ENCODE measurements at places on chromosomes 16 and 17.

DNA sequence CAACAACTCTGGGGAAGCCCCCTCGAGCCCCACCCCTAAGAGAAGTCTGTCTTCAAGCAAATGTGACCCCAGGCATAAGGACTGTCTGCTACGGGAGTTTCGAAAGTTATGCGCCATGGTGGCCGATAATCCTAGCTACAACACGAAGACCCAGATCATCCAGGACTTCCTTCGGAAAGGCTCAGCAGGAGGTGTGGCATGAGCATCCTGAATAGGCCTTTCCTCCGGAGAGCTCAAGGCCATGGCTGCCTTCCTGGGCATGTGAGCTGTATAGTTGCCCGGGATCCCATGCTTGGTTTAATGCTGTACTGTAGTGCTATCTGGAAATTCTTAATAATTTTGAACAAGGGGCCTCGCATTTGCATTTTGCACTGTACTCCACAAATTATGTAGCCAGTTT lies 9.2 kb downstream of the LIG3 start:
- DNase-seq: no peak

DNA sequence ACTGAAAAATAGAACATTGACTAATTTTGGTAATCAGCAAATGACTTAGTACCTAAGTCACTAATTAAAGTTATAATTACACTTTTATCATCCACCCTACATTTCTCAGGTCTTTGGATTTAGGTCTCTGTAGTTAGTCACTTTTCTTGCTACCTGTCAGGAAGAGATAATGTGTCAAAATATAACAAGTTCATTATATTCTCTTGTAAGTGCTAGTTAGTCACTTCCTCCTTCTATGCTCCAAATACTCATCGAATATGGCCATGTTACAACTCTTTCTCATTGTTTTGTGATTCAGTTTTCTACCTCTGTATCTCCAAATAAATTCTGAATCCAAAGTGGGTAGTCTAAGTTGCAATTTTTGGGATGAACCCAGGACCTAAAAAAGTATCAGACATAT lies 163.5 kb upstream of the KIF2B start:
- DNase-seq: no peak

DNA sequence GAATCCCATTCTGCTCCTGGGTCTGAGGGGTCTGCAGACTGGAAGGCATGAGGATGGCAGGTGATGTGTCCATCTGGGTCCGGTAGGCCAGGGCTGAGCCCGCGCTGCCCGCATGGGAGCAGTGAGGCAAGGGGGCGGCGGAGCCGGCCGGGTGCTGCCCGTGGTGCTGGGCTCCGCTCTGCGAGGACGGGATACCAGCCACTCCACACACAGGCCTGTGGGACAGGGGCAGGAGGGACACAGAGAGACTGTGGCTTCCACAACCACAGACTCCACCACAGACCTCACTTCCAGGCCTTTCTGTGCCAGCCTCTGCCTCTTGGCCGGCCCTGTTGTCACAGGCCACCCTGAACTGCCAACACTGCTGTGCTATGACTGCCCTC lies 25.4 kb downstream of the MAP1LC3B start:
- DNase-seq: no peak

DNA sequence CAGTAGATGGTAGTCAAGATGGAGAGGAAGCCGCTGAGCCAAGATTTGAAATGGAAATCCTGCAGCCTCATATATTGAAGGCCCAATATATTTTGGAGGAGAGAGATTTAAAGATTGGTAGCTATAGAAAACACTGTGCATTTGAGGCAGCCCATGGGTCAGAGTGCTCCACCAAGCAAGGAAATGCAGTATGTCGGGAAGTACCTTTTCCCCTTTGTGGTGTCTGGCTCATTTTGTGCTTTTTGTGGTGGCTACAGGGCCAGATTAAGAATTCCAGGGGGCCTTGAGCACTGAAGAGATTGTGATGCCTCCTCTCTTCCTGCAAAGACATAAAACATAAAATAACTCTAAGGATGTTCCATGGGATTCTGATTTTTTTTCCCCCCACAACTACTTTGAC lies 39.6 kb downstream of the CDRT15 start:
- DNase-seq: no peak

DNA sequence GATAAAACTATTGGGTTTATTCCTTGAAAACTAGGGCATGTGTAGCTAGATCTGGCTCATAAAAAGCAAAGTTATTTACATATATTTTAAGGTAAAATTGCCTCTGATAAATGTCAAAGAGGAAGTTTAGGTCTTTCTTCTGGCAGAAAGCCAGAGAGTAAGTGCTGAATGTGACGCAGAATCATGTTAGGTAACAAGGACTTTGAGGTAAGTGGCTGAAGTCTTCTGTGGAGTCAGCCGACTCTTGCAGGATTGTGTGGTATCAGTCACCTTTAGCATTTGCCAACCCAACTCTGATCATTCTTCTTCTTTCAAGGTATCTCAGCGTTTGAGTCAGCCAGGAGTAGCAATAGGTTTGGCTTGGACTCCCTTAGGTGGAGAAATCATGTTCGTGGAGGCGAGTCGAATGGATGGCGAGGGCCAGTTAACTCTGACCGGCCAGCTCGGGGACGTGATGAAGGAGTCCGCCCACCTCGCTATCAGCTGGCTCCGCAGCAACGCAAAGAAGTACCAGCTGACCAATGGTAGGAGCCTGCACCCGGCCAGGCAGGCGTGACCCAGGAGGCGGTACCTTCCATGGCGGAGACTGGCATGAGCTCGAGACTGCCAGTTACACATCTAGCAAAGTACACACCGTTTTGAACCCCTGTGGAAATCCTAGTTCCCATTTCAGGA lies 37.9 kb downstream of the SIAH1 start:
- no peak for DNase-seq

- no peak for DNase-seq
Observed at GRCh38 chr16:57041182-57042156, 50.9 kb upstream of the CPNE2 start.

DNA sequence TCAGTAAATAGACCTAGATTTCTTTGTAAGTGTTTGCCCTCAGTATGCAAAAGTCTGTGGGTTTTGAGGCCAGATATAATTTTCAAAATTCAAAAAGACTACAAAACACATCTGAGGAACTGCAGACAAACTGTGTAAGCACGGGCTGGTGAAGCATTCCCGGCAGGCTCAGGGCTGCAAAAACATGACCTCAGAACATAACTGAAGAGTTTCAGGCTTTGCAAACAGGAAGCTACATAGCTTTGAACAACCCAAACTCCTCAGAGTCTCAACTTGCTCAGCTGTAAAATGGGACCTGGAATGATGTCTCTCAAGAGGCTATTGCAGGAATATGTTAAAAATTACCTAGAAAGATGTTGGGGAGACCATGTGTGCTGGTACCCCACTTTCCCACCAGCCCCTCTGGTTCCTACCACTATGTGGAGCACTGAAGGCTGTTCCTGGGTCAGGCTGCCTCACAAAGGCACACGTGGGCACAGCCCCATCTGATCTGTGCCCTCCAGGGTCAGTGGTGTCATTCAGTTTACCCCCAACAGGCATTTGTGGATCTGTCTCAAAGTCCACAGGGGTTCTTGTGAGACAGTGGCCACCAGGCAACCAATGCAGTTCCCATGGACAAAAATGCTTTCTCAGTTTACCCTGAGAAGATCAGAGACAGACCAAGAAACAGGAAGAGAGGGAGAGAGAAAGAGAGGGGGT lies 72.9 kb downstream of the CREBBP start:
- no peak for DNase-seq

- DNase-seq: no peak
Observed at GRCh38 chr16:86110134-86110533, 211.2 kb downstream of the IRF8 start.

DNA sequence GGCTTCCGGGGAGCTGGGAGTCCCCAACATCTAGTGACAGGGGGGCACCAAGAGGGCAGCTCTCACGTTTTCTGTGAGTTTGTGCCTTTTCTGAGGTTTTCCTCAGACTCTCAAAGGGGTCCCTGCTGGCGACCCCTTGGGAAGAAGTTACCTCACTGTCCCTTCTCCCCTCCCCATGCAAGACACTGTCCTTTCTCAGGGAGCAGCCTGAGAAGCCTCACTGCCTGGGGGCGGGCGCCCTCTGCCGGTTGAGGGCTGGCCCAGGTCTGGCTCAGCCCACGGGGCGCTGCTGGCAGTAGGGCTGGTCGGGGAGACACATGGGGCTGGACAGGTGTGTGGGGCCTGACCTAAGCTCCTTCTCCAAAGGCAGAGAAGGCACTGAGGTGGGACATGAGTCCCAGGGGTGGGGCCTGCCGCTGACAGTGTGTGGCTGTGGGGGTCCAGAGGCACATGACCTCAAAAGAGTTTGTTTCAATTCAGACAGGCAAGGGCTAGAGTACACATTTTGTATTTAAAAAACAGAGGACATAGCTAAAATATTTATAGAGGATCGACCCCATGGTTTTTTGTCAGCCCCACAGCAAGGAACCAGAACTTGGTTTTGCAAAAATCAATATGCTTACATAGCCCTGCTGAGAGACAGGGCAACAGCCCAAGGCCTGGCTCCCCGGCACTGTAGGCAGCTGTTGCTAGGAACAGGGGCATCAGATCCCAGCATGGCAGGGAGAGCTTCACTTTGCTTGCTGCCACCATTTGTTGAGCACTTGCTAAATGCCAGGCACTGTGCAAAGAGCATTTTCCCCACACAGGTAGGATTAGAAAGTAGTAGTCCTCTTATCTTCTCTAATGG lies 18.5 kb upstream of the ALDH3A1 start:
- DNase-seq: peak; percentile 93

DNA sequence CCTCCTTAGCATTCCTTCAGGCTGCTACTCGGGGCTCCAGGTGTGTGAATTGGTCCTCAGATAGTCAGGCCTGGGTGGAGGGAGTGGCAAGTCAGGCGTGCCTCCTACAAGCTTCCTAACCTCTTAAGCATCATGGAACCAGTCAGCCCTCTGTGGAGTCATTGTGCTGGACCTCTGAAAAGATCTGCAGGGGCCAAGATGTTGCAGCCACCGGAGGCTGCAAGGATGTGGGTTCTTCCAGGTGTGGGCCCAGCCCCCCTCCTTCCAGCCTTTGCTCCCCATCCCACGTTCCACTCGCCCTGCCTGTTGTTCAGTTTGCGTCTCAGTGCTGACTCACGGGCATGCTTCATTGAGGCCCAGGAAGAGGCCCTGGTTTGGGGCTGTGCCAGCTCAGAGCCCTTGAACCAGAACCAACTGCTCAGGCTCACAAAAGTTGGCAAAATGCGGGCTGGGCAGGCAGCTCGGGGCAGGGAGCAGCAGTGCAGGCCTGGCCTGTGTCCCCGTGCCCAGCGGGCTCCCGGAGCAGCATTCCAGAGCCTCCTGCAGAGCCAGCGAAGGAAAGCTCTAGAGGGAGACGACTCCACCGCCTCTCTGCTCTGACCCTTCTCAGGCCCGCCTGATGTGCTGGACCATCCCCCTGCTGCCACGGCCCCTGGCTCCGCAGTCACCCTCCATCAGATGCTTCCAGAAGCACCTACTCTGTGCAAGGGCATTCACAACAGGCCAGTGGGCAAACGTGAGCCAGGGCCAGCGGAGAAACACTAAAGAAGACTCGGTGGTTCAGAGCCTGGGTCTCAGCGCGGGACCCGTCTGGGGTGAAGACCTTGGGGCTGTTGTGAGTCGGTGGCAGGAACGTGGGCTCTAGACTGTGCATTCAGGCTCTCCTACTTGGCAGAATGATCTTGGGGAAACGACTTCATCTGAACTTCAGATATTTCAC lies 7.5 kb downstream of the LDHD start:
- DNase-seq: peak; percentile 89

GRCh38 chr16:26442321-26442720 lies 624.4 kb upstream of the C16orf82 start:
- DNase-seq: no peak

DNA sequence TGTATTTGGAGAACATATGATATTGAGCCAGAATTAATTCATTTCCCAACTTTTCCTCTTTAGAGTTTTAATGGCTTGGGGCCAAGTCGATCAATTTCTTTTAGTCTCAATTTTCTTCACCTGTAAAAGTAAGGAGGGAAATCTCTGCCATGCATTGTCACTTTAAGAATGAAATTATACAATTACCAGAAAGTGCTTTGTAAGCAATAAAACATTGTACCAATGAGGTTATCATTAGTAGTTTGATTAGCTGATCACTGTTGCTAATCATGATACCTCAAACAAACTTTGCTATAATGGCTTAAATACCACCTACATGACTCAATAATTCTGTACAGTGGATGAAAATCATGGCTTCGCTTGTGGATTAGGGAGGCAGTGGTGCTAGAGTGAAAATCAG lies 1525.8 kb upstream of the GOT2 start:
- no peak for DNase-seq

DNA sequence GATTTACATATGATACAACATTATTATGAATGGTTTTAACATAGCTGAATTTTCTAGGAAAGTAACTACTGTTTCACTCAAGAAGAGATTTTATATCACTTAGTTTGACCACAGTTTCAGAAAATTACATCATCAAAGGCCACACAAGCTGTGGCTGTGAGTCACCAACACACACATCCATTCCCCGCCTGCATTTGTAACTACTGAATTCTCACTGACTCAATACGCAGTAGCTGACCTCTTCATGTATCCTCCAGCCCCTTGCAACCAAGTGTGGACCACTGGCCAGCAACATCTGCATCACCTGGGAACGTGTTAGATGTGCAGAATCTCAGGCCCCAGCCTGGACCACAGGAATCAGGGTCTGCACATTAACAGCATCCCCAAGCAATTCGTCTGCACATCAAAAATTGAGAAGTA lies 197.6 kb downstream of the XYLT1 start:
- DNase-seq: peak; percentile 16

DNA sequence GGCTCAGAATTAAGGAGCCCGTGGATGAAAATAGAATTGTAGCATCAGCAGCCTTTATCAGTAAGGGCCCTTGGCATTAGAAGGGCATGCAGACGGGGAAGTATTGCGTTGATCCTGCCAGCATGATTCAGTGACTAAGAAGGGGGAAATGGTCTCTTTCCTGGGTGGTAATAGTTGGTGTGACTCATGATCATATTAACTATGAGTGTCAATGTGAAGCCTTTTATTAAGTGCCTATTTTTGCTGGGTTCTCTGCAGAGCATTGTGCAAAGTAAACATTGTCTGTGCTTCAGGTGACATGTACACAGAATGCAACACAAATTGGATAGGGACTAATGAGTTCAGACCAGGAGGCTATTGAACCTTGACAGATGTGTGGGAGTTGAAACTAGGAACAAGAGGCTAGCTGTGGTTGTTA lies 24.5 kb downstream of the RCVRN start:
- peak; percentile 62 for DNase-seq

GRCh38 chr16:2486645-2487516 lies 12.0 kb downstream of the TBC1D24 start:
- no peak for DNase-seq

GRCh38 chr16:68403177-68403576 lies 45.1 kb downstream of the SMPD3 start:
- no peak for DNase-seq

- DNase-seq: no peak
Observed at GRCh38 chr17:38706505-38707216, 1.6 kb downstream of the MLLT6 start.

- no peak for DNase-seq
Observed at GRCh38 chr16:760065-760464, 469 bp upstream of the MSLN start.

- DNase-seq: no peak
Observed at GRCh38 chr16:46688101-46688653, 801 bp downstream of the VPS35 start.

GRCh38 chr17:82786427-82786826 lies 34.6 kb downstream of the TBCD start:
- DNase-seq: no peak
